ENCODE measurements at places on chromosomes 6 and 20. TPM values are rescaled to one million over a fixed set of nuclear protein-coding genes. Genes with fewer than 3 reads are reported as not detected.

DNA sequence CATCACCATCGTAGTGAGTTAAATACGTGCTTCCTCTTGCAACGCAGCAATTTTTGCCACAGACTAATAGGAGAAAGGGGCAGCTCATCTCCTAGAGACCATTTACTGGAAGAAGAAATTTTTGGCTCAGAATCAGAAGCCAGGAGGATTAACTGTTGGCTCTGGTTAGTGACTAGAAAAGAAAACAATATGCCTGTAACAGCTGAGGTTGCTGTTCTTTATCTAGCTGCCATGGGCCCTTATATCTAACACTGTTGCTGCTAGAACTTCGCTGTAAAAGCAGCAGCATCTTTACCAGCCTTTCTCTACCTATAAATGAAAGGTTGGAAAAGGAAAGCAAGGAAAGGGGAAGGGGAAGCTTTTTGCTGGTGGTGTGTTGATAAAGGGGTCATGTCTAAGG, 65.9 kb downstream of the FAM135A start:
- peaks cover 21% of the 10 kb centered on the region for H3K4me1 ChIP-seq
- peaks cover 25% of the 10 kb centered on the region for H3K36me3 ChIP-seq
- H3K27ac ChIP-seq: no peak overlapping the region
- DNase-seq: no peak
- no peaks in the 10 kb centered on the region for H3K27me3 ChIP-seq
- H3K4me3 ChIP-seq: no peak overlapping the region

DNA sequence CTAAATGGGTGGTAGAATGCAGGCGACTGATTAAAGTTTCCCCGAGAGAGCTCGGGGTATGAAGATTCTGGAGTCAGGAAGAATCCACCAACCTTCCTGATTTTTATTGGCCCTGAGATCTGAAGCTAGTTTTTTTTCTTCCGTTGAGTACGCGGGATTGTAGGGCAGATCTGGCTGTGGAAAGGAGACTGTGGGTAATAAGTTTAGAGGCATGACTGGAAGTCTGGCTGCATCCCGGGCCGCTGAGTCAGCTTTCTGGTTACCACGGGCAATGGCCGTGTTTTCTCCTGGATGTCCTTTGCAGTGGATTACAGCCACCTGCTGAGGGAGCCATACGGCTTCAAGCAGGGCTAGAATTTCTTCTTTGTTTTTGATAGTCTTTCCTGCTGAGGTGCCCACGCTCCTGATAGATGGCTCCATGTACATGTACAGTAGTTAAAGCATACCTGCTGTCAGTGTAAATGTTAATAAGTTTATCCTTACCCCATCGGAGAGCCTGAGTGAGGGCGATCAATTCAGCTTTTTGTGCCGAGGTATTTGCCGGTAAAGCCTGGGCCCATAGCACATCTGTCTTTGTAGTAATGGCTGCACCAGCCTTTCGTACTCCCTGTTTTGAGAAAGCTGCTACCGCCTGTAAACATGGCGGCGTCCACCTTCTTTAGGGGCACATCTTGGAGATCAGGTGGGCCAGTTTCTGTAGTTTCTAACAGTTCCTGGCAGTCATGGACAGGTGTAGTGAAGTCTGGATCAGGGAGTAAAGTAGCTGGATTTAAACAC, 154.0 kb downstream of the TRIM27 start:
- peaks cover 8% of the 10 kb centered on the region for H3K4me1 ChIP-seq
- peaks cover 100% of the 10 kb centered on the region for H3K27me3 ChIP-seq
- no peak for DNase-seq

Gene NQO2
- total RNA-seq: 21.5 TPM

- H3K27ac ChIP-seq: no peak overlapping the region
- H3K27me3 ChIP-seq: peaks cover 65% of the 10 kb centered on the region
- DNase-seq: peak; percentile 70
- H3K36me3 ChIP-seq: no peaks in the 10 kb centered on the region
Measured at GRCh38 chr6:24126586-24127192, 674 bp downstream of the NRSN1 start.

Gene ENPP3
- 0.14 TPM for total RNA-seq

DNA sequence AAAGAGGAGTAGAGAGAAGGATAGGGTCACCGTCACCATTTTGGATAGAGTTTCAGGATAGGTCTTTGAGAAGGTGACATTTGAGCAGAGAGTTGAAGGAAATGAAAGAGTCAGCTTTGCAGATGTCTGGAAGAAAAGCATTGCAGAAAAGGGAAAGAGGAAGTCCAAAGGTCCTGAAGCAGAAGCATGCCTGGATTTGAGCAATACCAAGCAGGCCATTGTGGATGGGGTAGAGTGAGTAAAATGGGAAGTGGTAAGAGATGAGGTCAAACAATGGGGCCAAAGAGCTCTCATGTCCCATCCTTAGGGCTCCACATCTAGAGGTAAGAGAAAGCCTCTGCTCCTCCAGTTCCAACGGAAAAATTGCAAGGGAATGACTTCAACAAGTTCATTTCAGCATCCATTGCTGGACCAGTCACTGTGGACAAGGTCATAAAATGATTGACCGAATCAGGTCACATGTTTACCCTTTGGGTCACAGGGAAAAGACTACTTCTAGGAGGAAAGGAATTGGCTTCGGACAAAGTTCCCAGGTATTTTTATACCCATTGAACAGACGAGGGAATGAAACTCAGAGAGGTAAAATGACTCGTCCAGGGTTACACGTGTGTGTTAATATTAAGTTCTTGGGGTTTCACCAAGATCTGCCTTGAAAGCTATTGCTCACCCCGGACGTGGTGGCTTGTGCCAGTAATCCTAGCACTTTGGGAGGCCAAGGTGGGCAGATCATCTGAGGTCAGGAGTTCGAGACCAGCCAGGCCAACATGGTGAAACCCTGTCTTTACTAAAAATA, 6.6 kb upstream of the SAMHD1 start:
- no peaks in the 10 kb centered on the region for H3K27me3 ChIP-seq
- peaks cover 5% of the 10 kb centered on the region for H3K36me3 ChIP-seq
- no peak overlapping the region for H3K4me3 ChIP-seq
- no peak for DNase-seq
- peaks cover 7% of the 10 kb centered on the region for H3K4me1 ChIP-seq

GRCh38 chr6:4780360-4780812, 4.2 kb downstream of the CDYL start:
- H3K27me3 ChIP-seq: peaks cover 3% of the 10 kb centered on the region
- no peak overlapping the region for H3K27ac ChIP-seq
- DNase-seq: no peak
- H3K4me3 ChIP-seq: no peak overlapping the region
- peaks cover 29% of the 10 kb centered on the region for H3K36me3 ChIP-seq

Measured in neural crest cell (in vitro differentiated cells).